Uterus (tissue), 4 donors: ENCODE measurements at places on chromosomes 4 and X. TPM values are rescaled to one million over a fixed set of nuclear protein-coding genes. Genes with fewer than 3 reads are reported as not detected.

GRCh38 chr4:101400096-101400495 is 52.8 kb upstream of the PPP3CA start:
- H3K27me3 ChIP-seq: no peaks in the 10 kb centered on the region
- H3K4me3 ChIP-seq: no peak overlapping the region
- no peaks in the 10 kb centered on the region for H3K4me1 ChIP-seq
- no peak overlapping the region for H3K27ac ChIP-seq

The SPANXD gene
- not detected for total RNA-seq

GRCh38 chr4:114782415-114783214 is 184.0 kb downstream of the UGT8 start:
- no peak for DNase-seq
- no peak overlapping the region for H3K27ac ChIP-seq
- no peak overlapping the region for H3K4me3 ChIP-seq
- no peaks in the 10 kb centered on the region for H3K4me1 ChIP-seq

GRCh38 chr4:65242156-65242846 is 428.0 kb downstream of the EPHA5 start:
- H3K4me1 ChIP-seq: no peaks in the 10 kb centered on the region
- DNase-seq: no peak
- no peak overlapping the region for H3K27ac ChIP-seq
- H3K36me3 ChIP-seq: no peaks in the 10 kb centered on the region

GRCh38 chr4:182502064-182502463 is 258.9 kb downstream of the TENM3 start:
- H3K4me1 ChIP-seq: no peaks in the 10 kb centered on the region
- H3K36me3 ChIP-seq: no peaks in the 10 kb centered on the region
- no peaks in the 10 kb centered on the region for H3K27me3 ChIP-seq
- H3K4me3 ChIP-seq: no peak overlapping the region

The GLRB gene
- total RNA-seq: 1.0 TPM

DNA sequence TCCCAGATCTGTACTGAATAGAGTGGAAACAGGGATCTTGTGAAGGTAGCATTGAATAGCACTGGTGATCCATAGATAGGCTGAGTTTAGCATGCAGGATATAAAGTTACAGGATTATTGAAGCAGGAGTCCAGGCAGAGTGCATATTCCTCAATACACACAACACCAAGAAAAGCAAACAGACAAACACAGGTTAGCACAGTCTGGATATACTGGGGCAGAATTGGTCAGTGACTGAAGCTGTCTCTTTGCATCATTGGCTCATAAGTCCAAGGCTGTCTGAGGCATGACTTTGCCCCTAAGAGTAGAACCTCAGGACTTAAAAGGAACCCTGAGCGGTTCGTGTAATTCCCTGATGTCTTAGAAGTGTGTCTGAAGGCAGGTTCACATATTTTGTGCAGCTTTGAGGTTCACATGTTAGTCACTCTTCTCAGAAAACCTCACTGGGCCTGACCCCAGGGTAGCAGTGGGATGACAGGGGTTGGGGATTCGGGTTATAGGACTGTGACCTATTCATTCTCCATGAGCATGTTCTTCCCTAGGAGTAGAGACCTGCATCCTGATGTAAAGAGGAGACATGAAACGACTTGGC is 134.6 kb downstream of the AASDH start:
- no peak overlapping the region for H3K4me3 ChIP-seq
- H3K27me3 ChIP-seq: no peaks in the 10 kb centered on the region
- H3K4me1 ChIP-seq: no peaks in the 10 kb centered on the region
- DNase-seq: no peak
